ENCODE measurements at places on chromosomes 2 and 18.

DNA sequence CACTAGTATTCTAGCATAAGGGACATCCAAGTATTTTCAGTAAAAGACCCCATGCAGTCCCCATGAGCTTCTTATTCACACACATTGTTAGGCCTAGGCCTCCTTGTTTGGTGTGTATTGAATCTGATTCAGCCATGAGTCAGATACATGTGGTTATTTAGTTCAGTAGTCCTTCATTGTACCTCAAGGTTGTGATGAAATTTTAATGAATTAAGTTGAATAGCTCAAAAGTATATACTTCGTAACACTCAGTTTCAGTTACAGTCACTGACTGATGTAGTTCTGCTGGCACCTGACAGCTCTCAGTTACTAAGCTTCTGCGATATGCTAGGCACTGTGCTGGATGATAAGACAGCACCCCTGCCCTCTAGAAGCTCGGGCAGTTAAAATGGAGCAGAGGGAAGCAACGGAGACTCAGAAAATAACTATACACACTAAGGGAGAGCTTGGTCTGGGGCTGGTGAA is 86.4 kb downstream of the XRCC5 start:
- DNase-seq, result no peak

DNA sequence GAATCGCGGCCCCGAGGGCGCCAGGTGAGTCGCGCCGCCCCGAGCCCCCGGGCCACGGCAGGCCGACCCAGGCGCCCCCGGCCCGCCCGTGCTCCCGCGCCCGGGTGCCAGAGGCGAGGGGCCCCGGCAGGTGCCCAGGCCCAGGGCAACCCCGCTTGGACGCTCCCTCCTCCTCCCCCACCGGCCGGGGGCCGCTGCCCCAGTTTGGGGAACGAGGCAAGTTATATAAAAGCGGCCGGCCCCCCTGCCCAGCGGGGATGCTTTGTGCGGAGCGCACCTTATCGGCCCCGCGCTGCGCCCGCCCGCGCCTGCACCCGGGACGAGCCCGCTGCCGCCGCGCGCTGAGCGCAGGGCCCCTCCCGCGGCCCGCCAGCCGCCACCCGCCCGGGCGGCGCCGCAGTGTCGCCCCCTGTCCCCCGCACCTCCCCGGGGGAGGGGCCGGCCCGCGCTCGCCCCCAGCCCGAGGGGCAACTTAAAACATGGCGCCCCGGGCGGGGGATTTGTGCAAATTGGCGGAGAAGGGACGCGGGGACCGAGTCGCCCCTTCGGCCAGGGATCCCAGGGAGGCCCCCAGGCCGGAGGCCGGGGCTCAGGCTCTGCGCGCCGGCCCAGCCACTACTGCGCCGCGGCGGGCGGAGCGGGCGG is 639 bp downstream of the EPB41L3 start:
- no peak for DNase-seq

- DNase-seq, result no peak
Observed at GRCh38 chr2:7813541-7814292, 868.1 kb upstream of the ID2 start.

GRCh38 chr2:2840681-2841300 is 509.7 kb upstream of the MYT1L start:
- DNase-seq, result no peak

DNA sequence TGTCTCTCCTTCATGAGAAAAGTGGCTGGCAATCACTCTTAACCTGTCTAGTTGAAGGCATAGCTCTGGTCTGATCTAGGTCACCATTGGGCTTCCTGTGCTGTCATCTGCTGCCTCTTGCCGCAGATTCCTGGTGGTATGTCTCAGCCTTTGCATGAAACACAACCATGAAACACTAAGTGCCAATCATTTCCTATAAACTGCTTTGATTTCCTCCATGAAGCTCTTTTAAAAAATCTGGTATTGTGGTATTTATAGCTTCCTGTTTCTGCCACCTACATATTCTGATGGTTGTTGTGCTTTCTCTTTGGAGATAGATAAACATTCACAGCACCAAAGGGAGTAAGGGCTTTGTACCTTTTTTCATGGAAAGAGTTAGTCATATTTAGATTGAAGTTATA is 120.0 kb upstream of the EPC2 start:
- DNase-seq, result no peak

DNA sequence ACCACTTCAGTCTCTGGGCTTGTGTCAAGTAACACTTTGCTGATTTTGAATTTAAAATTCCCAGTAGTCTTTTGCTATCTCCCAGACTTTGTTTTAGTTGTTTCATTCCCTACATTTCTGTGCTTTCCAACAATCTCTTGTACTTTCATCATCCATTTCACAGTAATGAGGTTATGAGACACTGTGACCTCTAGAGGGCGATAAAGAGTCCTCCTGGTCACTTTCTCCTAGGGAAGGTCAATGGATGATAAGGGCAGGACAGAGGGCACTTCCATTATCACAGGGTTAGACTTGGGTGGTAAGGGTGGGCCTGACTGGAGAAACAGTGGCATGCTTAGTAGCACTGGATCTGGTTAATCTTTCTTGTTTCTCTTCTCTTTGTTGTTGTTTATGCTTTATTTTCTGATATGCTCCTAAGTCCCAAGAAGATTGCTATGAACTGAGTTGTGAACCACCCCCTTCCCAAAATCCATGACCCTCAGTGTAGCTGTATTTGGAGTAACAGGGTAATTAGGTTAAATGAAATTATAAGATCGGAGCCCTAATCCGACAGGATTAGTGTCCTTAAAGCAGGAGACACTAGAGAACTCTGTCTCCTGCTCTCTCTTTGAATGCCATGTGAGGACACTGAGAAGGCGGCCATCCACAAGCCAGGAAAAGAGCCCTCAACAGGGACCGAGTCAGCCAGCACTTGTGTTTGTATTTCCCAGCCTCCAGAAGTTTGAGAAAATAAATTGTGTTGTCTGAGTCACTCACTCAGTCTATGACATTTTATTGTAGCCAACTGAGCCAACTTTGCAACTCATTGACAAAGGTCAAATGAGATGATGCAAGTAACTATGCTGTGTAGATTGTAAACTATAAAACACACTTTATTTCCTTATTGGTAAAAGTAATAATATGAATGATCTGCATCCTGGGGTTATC is 779.2 kb downstream of the CNTNAP5 start:
- no peak for DNase-seq

DNA sequence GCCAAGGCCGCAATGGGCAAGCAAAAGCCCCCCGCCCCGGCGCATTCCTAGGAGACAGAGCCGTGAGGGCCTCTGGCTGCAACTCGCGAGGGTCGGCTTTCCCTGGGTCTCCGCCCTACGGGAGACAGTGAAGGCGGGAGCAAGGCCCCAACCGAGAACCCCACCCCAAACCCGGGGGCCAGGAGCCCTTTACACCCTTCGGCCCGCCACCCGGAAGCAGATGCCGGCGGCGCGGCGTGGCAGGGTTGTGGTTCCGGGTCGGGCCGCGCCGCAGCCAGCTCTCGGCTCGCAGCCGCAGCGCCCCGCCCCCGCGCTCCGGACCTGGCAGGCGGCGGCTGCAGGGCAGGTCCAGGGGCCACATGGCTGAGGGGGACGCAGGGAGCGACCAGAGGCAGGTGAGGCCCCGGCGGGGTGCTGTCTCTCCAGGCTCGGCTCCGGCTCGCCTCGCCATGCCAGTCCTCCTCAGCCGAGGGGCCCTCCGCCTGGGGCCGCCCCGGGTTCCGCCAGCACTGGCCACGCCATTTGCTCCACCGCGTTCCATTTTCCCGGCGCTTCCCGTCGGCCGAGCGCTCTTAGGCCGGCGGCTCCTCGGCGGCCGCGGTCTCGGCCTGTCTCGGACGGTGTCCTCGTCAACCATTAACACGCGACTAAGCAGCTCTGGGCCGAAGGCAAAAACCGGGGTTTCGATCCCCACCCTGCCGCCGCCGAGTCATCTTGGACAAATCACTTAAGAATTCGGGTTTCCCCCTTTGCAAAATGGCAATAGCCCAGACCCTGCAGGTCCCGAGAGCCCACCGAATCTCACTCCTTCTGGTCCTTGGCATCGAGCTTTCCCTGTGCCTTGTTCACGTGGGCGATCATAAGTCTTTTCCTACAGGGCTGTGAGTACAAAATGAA is at the start of gene IMPACT:
IMPACT (plus strand) TSS at position 273 of the 897 bp plus-strand sequence; CDS start at position 360, 87 bp downstream.
- DNase-seq, result peak; percentile 57

DNA sequence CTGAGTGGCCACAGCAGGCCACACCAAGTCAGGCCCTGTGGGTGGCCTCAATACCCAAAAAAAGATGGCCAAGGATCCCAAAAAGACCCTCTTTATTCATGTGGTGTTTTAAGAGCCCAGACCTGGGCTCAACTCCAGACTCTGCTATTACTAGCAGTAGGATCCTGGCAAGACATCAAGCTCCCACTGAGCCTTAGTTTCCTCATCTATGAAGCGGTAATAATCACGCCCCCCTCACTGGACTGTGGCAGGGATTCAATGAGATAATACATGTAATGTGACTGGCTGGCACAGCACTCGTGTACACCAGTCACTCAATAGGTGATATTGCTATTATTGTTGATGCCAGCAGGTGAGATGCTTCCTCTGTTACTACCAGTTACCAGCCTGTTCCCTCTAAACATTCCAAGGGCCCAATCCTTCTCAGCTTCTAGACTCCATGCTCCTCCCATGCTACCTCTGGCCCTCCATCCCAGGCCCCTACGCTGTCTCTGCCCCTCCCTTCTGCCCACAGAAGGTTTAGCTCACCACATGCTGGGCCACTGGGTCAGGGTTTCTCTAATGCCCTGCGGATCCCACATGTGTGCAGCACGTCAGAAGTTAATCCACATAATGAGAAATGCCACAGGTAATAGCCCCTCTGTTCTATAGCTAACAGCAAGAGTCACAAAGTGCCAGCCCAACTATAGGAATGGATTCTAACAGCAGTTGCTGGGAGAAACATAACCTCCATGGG is 51.2 kb downstream of the SLC4A5 start:
- DNase-seq, result no peak

- peak; percentile 66 for DNase-seq
Observed at GRCh38 chr2:128232965-128233789, 85.5 kb downstream of the HS6ST1 start.

- no peak for DNase-seq
Observed at GRCh38 chr2:219570924-219571310, 422 bp downstream of the OBSL1 start.

- no peak for DNase-seq
Observed at GRCh38 chr18:50969448-50969847, 1.6 kb downstream of the ELAC1 start.

- DNase-seq, result no peak
Observed at GRCh38 chr2:98175811-98176210, 88.8 kb downstream of the VWA3B start.

DNA sequence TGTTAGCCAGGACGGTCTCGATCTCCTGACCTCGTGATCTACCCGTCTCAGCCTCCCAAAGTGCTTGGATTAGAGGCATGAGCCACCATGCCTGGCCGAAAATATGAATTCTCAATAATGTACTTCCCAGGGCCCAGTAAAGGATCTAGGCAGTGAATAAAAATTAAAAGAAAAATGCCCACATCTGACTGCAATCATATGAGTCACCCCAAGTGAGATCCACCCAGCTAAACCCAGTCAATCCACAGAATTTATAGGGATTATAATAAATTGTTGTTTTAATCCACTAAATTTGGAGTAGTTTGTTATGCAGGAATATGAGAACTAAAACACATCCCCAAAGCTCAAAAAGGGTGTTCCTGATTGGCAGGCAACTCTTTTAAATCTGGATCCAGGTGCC is 93.5 kb upstream of the STK39 start:
- DNase-seq, result no peak

GRCh38 chr18:80200932-80201672 is 46.2 kb downstream of the PARD6G start:
- DNase-seq, result no peak

- DNase-seq, result no peak
Observed at GRCh38 chr18:38318416-38318815, 752.8 kb upstream of the CELF4 start.

DNA sequence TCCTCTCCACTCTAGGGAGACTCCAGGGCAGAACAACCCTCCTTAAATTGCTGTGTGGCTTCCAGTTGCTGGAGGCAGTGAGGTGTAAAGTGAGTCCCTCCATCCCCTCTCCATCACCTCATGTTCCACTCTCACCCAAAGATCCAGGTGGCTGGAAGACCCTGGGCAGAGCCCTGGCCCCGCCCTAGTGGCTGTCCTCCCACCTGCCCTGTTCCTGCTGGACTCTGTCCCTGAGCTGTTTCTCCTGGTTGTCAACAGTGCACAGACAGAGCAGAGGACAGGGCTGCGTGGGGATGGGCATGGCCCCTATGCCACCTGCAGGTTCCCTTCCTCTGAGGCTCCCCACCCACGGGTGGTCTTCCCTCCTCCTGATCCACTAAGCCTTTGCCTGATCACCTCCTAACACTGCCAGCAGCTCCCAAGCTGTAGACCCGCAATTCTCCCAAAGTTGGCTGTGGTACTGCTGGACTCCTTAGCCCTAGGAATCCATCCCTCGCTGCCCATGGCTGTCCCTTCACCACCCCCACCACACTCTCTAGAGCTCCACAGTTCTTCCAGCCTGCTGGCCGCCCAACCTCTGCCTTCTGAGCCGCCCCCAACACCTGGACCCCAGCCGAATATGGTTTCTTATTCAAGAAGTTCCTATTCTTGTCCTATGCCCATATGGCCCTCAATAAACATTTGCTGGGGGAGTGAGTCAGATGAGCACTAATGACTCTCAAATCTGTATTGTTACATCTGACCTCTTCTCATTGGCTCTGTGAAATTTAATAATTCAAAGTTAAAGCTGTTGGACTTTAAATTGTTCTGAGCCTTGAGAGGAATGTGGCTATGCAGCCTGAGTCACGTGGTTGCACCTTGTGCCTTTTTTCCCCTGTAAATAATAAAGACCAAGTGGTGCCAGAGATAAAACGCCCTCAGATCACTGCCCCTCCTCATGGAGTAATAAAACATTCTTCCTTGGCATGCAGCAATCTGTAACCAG is 260.0 kb upstream of the HS6ST1 start:
- no peak for DNase-seq

- no peak for DNase-seq
Observed at GRCh38 chr2:64695721-64696261, 42.1 kb upstream of the SERTAD2 start.

- no peak for DNase-seq
Observed at GRCh38 chr2:208006833-208007232, 18.5 kb downstream of the PLEKHM3 start.

DNA sequence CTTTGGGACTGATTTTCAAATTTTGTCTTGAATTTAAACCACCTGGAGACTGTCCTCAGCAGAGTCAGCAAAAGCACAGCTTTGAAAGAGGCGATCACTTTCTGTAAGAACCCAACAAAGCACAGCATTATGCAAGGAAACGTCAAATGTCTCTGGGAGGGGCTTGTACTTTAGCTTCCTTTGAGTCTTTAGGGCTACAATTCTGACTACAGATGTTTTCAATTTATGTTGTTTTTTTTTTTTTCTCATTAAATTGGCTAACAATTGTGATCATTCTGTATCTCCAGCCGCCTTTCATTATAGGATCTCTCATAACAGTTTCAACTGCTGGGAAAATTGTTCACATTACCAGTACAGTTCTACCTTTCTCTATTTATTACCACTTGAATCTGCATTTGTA is 48.3 kb downstream of the COL3A1 start:
- DNase-seq, result no peak

DNA sequence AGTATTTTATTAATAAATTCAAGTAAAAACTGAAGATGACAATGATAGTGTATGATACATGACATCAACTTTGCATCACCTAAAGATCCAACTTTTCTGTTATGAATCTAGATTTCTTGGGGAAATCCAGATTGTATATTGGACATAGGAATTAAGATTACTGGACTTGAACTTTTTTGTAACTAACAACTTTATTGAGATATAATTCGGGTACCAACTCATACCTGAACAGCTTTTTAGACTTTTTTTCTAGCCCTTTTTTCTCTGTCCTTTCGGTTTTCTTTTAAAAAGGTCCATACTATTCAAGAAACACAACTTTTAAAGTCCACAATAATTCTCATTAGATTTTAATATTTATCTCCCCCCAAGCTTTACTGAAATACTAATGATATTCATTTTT is 1.1 kb upstream of the SOCS6 start:
- DNase-seq, result no peak

Measured in central memory CD8-positive, alpha-beta T cell (primary cell).